ENCODE measurements at places on chromosomes 6 and 20. TPM values are rescaled to one million over a fixed set of nuclear protein-coding genes. Genes with fewer than 3 reads are reported as not detected.

KCNG1 gene
- not detected for total RNA-seq

GRCh38 chr6:151958332-151958731 lies 150.8 kb downstream of the ESR1 start:
- no peak overlapping the region for H3K27ac ChIP-seq
- no peaks in the 10 kb centered on the region for H3K4me1 ChIP-seq
- no peaks in the 10 kb centered on the region for H3K27me3 ChIP-seq
- no peak for DNase-seq
- H3K36me3 ChIP-seq: no peaks in the 10 kb centered on the region

SIGLEC1 gene
- 3.0 TPM for total RNA-seq

TRIM15 gene
- total RNA-seq: 0.12 TPM

- H3K36me3 ChIP-seq: no peaks in the 10 kb centered on the region
- no peaks in the 10 kb centered on the region for H3K4me1 ChIP-seq
- H3K27ac ChIP-seq: no peak within 1 kb of the TSS
- no peak for DNase-seq
Measured at GRCh38 chr20:44355498-44356352, at the start of gene HNF4A. Gene HNF4A, plus strand, starts transcription at chr20:44355699. Its CDS starts 106 bp downstream, at chr20:44355805.

DNA sequence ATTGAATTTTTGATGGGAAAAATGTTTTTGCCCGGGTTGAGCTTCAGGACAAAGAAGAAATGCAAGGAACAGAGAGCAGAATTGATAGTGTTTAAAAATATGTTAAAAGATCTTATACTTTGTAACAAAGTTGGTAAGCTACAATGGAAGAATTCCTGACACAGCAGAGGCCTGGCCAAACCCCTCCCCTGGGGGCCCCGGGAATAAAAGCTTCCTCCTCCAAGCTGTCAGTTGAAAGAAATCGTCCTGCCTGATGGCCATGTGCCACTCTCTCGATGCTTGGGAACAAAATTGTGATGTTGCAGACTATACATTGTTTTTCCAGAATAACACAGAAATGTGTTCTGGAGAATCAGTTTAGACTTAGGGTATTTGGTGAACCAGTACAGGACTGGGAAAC lies 14.2 kb upstream of the TOX2 start:
- H3K27me3 ChIP-seq: no peaks in the 10 kb centered on the region
- no peaks in the 10 kb centered on the region for H3K4me1 ChIP-seq
- no peak for DNase-seq
- no peak overlapping the region for H3K27ac ChIP-seq

- peak overlapping the region; percentile 13 for H3K4me3 ChIP-seq
- no peak for DNase-seq
- no peak overlapping the region for H3K27ac ChIP-seq
- peaks cover 37% of the 10 kb centered on the region for H3K27me3 ChIP-seq
- no peaks in the 10 kb centered on the region for H3K4me1 ChIP-seq
- H3K36me3 ChIP-seq: no peaks in the 10 kb centered on the region
Measured at GRCh38 chr6:28634411-28634760, 108.7 kb downstream of the GPX5 start.

PEDS1 gene
- total RNA-seq: 77.9 TPM

OR2B6 gene
- total RNA-seq: not detected

PPP1R3G gene
- 1.1 TPM for total RNA-seq

RAET1L gene
- not detected for total RNA-seq

DNA sequence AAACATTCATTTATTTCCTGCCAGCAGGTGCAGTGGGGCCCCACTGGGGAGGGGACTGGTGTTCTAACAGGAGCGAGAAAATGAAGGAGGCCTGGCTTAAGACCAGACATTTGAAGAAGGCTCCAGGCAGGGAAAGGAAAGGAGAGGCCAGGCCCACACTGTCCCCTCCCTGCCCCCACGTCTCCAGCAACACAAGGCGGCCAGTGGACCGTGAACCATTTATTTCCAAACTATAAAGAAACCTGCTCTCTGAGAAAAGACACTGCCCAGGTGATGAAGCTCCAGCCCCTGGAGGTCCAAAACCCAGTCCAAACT lies 41.4 kb upstream of the CDH22 start:
- H3K27me3 ChIP-seq: no peaks in the 10 kb centered on the region
- no peak for DNase-seq
- H3K27ac ChIP-seq: no peak overlapping the region

FAM120B gene
- total RNA-seq: 10.7 TPM

FAM83C gene
- total RNA-seq: not detected

FIG4 gene
- total RNA-seq: 9.3 TPM

DNA sequence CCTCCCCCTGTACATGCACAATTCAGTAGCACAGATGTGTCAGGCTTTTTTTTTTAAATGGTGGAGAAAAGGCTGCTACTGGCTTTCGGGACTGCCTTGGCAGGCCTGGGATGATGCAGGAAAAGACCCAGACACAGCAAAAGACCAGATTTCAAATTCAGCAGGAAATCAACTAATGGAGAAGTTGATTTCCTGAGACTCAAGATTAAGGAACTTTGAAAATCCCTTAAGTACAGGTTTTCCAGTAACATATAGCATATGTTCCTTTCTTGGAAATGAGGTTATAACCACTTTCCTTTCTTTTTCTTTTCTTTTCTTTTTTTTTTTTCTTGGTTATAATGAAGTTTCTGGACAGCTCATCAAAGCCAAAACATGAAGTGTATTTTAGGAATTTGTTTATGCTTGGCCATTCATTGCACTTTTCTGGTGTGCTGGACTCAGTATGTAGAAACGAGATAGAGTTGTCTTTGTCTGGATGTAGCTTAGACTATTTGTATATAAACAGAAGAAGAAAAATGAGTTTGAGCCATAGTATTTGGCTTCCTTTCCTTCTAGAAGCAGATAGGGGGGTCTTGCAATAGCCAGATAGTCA lies 119.4 kb downstream of the SASH1 start:
- peak overlapping the region; percentile 33 for H3K27ac ChIP-seq
- DNase-seq: no peak
- H3K27me3 ChIP-seq: no peaks in the 10 kb centered on the region
- no peaks in the 10 kb centered on the region for H3K36me3 ChIP-seq

DNA sequence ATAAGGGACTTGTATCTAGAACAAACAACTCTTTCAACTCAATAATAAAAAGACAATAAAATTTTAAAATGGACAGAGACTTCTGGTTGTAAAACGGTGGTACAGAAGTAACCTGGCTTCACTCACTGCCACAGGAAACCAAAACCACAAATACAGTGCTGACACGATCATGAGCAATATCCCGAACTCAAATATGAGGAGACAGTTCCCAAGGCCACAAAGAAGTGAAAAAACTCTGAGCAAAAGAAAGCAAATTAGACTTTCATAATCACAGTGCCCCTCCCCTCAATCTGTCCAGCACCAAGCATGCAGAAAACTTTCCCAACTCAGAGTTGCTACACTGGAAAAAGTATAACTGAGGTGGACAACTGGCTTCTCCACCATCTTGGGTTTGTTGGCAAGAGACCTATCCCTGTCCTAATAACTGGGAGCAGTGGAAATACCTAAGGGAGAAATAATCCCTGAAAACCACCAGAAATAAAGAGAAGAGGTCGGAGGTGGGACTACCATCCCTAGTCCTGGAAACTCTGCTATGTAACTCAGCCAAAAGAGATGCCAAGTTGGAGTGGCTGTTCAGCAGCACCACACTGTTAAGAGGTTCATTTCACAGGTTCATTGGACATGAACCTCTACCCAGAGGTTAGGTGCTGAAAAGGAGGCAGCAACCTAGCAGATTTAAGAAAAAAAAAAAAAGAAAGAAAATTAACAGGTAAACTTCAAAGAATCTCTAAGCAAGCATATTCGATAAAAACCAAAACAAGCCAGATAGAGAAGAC lies 55.5 kb downstream of the REV3L start:
- H3K27ac ChIP-seq: peak overlapping the region; percentile 8
- DNase-seq: no peak
- no peak overlapping the region for H3K4me3 ChIP-seq

DNA sequence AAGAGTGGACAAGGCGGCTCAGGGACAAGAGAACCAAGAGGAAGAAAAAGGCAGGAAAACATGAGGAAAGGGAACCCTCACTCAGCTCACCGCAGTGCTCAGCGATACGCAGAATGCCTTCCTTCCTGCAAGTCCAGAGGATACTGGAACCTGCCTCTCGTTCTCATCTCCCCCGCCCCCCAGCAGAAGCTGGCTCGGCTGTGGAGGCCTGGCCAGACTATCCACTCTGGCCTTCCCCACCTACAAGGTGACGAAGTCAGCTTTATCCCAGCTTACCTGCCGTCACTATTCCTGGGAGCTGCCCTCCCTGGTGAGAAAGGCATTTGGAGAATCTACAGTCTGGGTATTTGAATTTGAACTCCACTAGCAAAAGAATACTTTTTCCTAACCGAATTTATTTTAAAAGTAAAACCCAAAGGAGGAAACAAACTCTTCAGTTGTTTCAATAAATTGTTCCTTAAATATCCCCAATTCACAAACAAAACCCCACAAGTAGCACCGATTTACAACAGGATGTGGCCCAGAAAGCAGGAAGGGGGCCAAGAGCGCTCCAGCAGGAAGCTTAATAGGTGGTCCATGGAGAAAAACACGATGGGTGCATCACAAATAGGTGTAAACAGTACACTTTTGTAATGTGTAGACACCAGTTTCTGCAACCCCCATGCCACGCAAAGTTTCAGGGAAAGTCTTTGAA lies 2.1 kb upstream of the DIDO1 start:
- no peaks in the 10 kb centered on the region for H3K27me3 ChIP-seq
- H3K4me1 ChIP-seq: peaks cover 49% of the 10 kb centered on the region
- peak overlapping the region; percentile 53 for H3K4me3 ChIP-seq

DNA sequence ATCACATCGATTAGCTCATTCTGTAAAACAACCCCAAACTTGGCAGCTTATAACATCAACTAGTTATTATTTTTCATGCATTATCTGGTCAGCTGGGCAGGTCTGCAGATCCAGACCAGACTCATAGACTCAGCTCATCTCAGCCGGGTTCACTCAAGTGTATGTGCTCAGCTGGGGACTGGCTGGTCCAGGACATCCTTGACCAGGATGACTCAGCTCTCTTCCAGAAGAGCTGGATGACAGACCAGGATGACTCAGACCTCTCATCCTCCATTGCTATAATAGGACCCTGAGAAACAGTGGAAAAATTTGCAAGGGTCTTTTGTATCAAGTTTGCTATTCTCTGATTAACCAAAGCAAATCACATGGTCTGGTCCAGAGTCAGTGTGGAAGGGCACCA lies 312.5 kb upstream of the PLCB4 start:
- H3K27me3 ChIP-seq: no peaks in the 10 kb centered on the region
- H3K36me3 ChIP-seq: no peaks in the 10 kb centered on the region
- no peak for DNase-seq
- H3K4me1 ChIP-seq: no peaks in the 10 kb centered on the region

DNA sequence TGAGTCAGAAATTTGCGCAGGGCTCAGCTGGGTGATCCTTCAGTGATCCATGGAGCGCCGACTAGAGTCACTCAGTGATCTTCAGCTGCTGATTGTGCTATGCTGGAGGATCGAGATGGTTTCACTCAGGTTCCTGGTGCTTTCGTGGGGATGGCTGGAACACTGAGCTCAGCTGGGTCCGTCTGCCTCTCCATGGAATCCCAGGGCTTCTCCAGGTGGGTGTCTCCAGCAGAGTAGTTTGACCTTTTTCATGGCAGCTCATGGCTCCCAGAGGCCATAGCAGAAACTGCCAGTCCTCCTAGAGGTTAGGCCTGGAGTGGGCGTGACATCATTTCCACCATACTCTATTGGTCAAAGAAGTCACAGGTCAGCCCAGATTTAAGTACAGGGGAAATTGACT lies 88.8 kb upstream of the SIRPA start:
- no peak for DNase-seq
- H3K4me3 ChIP-seq: no peak overlapping the region
- no peak overlapping the region for H3K27ac ChIP-seq
- H3K4me1 ChIP-seq: peaks cover 28% of the 10 kb centered on the region
- no peaks in the 10 kb centered on the region for H3K36me3 ChIP-seq
- H3K27me3 ChIP-seq: no peaks in the 10 kb centered on the region

GRCh38 chr6:63640062-63640461 lies 4.5 kb downstream of the PHF3 start:
- H3K4me3 ChIP-seq: no peak overlapping the region
- DNase-seq: no peak
- no peaks in the 10 kb centered on the region for H3K27me3 ChIP-seq
- peaks cover 68% of the 10 kb centered on the region for H3K4me1 ChIP-seq

DNA sequence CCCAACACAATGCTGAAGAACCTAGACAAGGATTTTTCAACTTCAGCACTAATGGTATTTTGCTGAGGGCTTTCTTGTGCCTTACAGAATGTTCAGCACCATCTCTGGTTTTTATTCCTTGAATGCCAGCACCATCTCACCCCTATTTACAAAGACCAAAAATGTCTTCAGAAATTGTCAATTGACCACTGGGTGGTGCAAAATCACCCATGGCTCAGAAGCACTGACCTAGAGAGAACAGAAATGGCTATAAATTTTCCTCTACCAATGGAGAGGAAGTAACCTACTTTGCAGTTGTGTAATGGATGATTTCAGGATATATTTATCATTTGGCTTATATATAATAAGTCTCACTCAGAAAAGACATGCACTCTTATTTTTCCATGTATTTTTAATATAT lies 431.0 kb upstream of the IRAK1BP1 start:
- no peaks in the 10 kb centered on the region for H3K4me1 ChIP-seq
- H3K27ac ChIP-seq: no peak overlapping the region
- no peak overlapping the region for H3K4me3 ChIP-seq
- DNase-seq: no peak
- no peaks in the 10 kb centered on the region for H3K27me3 ChIP-seq

GRCh38 chr6:22214314-22214713 lies 82.5 kb downstream of the PRL start:
- no peaks in the 10 kb centered on the region for H3K4me1 ChIP-seq
- no peaks in the 10 kb centered on the region for H3K36me3 ChIP-seq
- H3K27ac ChIP-seq: no peak overlapping the region
- H3K4me3 ChIP-seq: no peak overlapping the region

ABHD16B gene
- total RNA-seq: not detected

- H3K4me3 ChIP-seq: no peak overlapping the region
Measured at GRCh38 chr20:11453430-11453829, 464.3 kb upstream of the BTBD3 start.

DNA sequence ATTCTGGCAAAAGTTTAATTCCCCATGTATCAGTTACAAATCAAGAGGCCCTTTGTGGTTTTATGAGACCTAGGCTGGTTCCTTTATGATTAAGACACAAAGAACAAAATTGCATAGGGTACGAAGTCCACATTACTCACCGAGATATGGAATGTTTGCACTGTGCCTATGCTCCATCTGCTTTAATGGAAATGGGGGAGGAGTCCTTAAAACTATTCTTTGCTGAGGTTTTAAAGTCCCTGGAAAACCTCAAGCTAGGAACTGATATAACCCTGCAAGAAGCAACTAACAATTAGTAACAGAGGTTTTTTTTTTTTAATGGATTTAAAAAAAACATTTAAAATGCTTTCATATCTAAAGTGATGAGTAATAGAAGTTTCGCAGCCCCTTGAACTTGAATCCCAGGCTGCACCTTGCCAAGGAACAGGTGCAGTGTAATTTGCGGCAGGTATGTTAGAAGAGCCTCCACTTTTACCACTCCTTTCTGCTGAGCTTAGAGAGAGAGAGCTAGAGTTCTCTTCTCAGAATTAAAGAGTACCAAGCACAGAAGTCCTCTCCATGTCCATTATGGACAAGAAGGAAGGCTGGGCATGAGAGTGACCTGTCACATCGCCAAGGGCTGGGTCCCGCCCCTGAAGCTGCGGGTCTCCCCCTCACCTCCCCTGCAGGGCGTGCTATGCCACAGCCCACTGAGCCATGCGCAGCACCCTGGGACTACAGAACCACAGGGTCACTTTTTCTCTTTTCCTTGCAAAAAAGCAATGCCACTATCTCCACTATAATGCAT lies 2.3 kb downstream of the SERPINB1 start:
- no peak overlapping the region for H3K4me3 ChIP-seq
- no peaks in the 10 kb centered on the region for H3K36me3 ChIP-seq
- H3K4me1 ChIP-seq: peaks cover 30% of the 10 kb centered on the region
- H3K27ac ChIP-seq: peak overlapping the region; percentile 96

GRCh38 chr20:57948180-57948955 lies 238.6 kb upstream of the PMEPA1 start:
- H3K4me3 ChIP-seq: no peak overlapping the region
- no peaks in the 10 kb centered on the region for H3K36me3 ChIP-seq
- no peak overlapping the region for H3K27ac ChIP-seq
